Heart right ventricle (tissue), 16 donors: ENCODE measurements at places on chromosomes 4 and X. TPM values are rescaled to one million over a fixed set of nuclear protein-coding genes. Genes with fewer than 3 reads are reported as not detected.

PAK3 gene
- 0.11 TPM for total RNA-seq

GRCh38 chrX:1618689-1619088, 3.8 kb downstream of the ASMT start:
- H3K36me3 ChIP-seq = no peaks in the 10 kb centered on the region
- DNase-seq = no peak
- H3K4me3 ChIP-seq = no peak overlapping the region
- no peaks in the 10 kb centered on the region for H3K4me1 ChIP-seq

DNA sequence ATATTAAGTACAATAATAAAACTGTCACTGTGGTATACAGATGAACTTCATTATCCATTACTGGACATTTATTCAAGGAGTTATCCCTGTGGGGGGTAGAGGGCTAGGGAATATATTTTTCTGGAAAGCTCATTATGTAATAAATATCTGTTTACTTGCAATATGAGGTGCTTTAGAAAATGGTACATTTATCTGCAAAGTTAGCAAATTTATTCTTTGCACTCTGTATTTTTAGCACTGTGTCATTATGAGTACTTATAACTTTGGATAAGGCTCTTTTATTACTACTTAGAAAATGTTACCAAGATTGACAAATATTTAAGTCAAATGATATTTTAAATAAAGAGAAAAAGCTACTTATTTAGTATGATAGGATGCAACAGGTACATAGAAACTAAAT, 37.8 kb downstream of the ANKRD17 start:
- no peak for DNase-seq
- no peak overlapping the region for H3K27ac ChIP-seq
- no peak overlapping the region for H3K4me3 ChIP-seq

GRCh38 chr4:186943411-186943810, 219.8 kb upstream of the FAT1 start:
- H3K4me1 ChIP-seq = peaks cover under 1% of the 10 kb centered on the region
- DNase-seq = no peak
- H3K27ac ChIP-seq = no peak overlapping the region
- H3K27me3 ChIP-seq = no peaks in the 10 kb centered on the region
- no peak overlapping the region for H3K4me3 ChIP-seq

DNA sequence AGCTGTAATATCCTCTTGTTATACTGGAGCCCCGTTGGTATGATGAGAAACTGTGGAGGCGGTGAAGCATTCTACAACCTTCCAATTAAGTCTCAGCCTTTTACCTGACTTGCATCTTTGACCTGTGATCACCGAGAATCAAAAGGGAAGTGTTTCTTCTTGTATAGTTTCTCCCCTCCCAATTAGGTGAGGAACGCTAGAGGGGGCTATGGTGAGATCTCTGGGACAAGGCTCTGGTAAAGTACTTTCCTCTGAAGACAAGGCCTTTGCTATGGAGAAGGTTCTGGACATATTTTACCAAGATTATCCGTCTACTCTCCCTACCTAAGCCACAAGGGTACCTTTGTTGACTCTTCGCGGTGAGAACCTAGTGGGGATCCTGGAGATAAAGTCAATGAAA, 111.3 kb downstream of the CBLL2 start:
- H3K27me3 ChIP-seq = no peaks in the 10 kb centered on the region
- no peaks in the 10 kb centered on the region for H3K4me1 ChIP-seq
- H3K36me3 ChIP-seq = no peaks in the 10 kb centered on the region
- no peak overlapping the region for H3K27ac ChIP-seq
- no peak overlapping the region for H3K4me3 ChIP-seq
- no peak for DNase-seq

- H3K4me1 ChIP-seq = no peaks in the 10 kb centered on the region
- H3K27ac ChIP-seq = no peak overlapping the region
- no peaks in the 10 kb centered on the region for H3K36me3 ChIP-seq
- no peak for DNase-seq
- H3K27me3 ChIP-seq = no peaks in the 10 kb centered on the region
- no peak overlapping the region for H3K4me3 ChIP-seq
Measured at GRCh38 chr4:29213020-29213419, 1507.1 kb upstream of the PCDH7 start.

EMCN gene
- total RNA-seq = 42.1 TPM

DNA sequence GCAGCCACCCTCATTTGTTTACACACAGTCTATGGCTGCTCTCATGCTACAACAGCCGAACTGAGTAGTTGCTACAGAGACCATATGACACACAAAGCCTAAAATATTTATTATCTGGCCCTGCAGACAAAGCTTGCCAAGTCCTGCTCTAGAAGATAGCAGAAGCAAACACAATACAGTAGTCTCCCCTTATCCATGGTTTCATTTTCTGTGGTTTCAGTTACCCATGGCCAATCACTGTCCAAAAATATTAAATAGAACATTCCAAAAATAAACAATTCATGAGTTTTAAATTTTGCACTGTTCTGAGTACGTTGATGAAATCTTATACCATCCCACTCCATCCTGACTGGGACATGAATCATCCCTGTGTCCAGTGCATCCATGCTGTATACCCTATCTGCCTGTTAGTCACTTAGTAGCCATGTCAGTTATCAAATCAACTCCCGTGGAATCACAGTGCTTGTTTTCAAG, 40.2 kb upstream of the ZNF81 start:
- H3K4me3 ChIP-seq = no peak overlapping the region
- H3K36me3 ChIP-seq = no peaks in the 10 kb centered on the region
- H3K4me1 ChIP-seq = no peaks in the 10 kb centered on the region
- peak overlapping the region; percentile 72 for H3K27ac ChIP-seq

LUZP4 gene
- total RNA-seq = not detected

TMEM192 gene
- total RNA-seq = 21.9 TPM

HTN3 gene
- total RNA-seq = not detected

DNA sequence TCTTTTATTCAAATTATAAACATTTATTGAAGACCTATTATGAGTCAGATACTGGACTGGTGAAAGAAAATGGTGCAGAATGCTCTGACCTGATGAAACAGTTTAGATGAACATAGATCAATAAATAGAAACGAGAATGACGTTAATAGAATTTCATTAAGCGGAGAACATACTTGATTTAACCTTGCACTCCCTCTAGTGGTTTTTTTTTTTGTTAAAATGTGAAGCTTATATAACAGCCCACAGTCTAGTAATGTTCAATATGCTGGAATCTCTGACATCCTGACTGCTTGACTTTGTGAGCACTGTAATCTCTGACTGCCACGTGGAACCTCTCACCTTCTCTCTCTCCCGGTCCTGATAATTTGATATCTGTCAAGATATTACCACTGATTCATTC, 32.3 kb downstream of the HDAC8 start:
- no peaks in the 10 kb centered on the region for H3K27me3 ChIP-seq
- peaks cover 10% of the 10 kb centered on the region for H3K4me1 ChIP-seq
- DNase-seq = no peak
- H3K27ac ChIP-seq = no peak overlapping the region
- no peaks in the 10 kb centered on the region for H3K36me3 ChIP-seq

DNA sequence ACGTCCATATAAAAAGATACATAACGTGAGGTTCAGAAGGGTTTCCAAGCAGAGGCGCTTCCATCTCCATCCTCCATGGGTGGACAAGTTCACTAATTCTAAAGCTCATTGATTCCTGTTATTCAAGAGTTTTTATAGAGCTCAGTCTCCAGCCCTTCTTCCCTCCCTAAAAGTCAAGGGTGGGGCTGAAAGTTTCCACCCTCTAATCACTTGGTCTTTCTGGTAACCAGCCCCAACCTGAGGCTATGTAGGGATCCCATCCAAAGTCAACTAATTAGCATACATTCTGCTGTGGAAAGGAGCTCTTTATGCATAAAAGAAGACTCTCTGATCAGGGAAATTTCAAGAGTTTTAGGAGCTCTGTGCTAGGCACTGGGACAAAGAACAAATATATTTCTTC, 46.9 kb upstream of the VEGFC start:
- DNase-seq = no peak
- no peak overlapping the region for H3K4me3 ChIP-seq
- H3K27me3 ChIP-seq = no peaks in the 10 kb centered on the region
- peaks cover 14% of the 10 kb centered on the region for H3K4me1 ChIP-seq
- H3K36me3 ChIP-seq = no peaks in the 10 kb centered on the region
- H3K27ac ChIP-seq = no peak overlapping the region

DNA sequence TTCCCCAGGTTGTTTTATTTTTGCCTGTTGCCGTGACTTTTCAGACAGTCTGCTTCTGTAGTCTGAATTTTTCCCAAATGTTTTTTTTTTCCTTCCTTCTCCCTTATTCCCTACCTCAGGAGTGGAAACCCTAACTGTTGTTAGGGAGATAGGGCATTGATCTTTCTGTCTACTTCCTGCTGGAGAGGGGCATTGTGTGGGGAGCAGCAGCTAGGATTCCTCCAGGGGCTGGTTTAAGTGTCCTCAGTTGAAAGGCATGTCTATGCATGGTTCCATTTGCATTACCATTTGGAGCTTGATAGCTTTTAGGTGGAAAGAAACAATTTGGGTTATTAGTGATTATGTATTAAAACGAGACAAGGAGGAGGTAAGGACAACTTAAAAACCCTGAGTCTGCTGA, 383.9 kb downstream of the DCAF12L2 start:
- H3K27me3 ChIP-seq = no peaks in the 10 kb centered on the region
- no peaks in the 10 kb centered on the region for H3K36me3 ChIP-seq
- no peak for DNase-seq
- H3K27ac ChIP-seq = no peak overlapping the region
- H3K4me1 ChIP-seq = no peaks in the 10 kb centered on the region
- H3K4me3 ChIP-seq = no peak overlapping the region

TMEM255A gene
- 0.33 TPM for total RNA-seq

DNA sequence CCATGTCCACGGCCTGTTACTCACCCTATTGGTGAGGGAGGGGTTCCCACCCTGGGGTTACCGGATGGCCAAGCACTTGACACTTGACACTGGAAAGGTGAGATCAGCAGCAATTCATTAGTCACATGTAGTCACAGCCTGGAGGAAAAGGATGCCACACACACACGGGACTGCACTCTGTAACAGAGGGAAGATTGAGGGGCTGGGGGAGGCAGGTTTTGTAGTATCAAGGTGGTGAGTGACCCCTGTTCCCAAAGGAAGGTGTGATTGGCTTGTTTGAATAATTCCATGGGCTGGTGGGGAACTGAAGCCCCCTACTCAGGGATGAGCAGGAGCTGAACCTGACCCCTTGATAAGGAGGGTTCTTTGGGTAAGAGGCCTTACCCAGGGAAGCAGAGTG, 96.0 kb upstream of the HELT start:
- H3K4me1 ChIP-seq = no peaks in the 10 kb centered on the region
- H3K27ac ChIP-seq = no peak overlapping the region
- H3K27me3 ChIP-seq = no peaks in the 10 kb centered on the region
- no peak overlapping the region for H3K4me3 ChIP-seq

HTN1 gene
- not detected for total RNA-seq

LEF1 gene
- 1.1 TPM for total RNA-seq

DNA sequence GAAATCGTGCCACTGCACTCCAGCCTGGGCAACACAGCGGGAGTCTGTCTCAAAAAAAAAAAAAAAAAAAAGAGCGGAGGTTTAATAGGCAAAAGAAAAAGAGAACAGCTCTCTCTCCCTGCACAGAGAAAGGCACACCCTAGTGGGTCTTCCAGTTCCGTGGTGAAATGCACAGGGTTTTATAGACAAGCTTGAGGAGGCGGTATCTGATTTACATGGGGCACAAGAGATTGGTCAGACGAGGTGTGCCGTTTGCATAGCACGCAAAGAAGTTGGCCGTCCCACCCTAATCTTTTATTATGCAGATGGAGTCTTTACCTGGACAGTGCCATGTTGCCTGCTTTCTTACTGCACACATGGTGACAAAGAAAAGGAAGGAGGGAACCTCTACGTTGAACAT, 33.5 kb upstream of the REST start:
- H3K27ac ChIP-seq = no peak overlapping the region
- H3K36me3 ChIP-seq = no peaks in the 10 kb centered on the region
- H3K4me3 ChIP-seq = no peak overlapping the region

FRG2 gene
- total RNA-seq = not detected

TRIM61 gene
- total RNA-seq = 3.1 TPM

DNA sequence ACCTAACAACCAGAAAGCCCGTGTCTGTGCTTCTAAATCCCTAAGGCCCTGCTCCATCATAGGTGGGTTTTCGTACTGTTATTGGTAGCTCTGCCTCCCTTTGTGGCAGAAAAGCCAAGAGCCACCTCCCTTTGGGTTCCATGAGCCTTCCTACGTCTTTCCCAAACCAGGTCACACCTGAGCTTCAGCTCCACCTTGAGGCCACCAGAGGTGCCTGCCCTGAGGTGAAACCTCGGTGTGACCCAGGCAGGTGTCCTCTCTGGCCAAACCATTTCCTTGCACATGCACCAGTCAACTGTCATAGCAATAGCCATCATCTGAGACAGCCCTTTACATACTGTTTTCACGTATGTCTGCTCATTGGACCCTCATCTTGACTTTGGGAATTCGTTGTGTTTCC, 188.0 kb upstream of the RBPJ start:
- H3K36me3 ChIP-seq = no peaks in the 10 kb centered on the region
- DNase-seq = no peak
- H3K4me1 ChIP-seq = no peaks in the 10 kb centered on the region

DNA sequence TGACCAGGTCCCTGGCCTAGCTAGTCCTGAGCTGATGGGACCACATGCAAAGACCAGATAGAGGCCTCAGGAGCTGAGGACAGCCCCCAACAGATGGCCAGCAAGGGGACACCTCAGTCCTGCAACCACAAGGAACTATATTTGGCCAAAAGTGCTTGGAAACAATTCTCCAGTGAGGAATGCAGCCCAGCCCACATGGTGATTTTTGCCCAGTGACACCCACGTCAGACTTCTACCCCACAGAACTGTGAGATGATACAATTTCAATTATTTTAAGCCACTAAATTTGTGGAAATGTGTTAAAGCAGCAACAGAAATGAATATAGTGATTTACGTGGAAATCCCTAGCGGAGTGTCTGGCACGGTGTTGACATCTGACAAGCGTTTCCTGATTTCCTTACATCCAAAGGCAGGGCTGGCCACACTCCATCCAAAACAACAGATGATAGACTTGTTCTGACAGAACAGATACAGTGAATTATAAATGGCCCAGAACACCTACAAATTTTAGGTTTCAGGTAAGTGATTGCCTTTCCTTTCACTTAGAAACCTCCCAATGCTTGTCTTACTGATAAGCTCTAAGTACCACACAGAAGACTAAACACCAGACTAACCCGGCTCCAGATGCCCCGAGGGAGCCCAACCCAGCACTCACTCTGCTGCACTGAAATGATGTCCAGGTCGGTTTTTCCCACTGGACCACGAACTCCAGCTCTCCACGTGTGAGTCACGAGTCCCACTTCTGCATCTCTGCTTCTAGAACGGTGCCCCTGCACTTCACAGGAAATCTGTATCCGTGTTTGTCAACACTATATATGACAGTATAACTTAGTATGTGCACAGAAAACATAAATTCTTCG, 5.8 kb downstream of the AFAP1 start:
- H3K27ac ChIP-seq = no peak overlapping the region
- H3K4me3 ChIP-seq = no peak overlapping the region
- DNase-seq = no peak
- peaks cover 38% of the 10 kb centered on the region for H3K4me1 ChIP-seq

- no peak overlapping the region for H3K27ac ChIP-seq
- no peak for DNase-seq
- H3K36me3 ChIP-seq = no peaks in the 10 kb centered on the region
- H3K4me1 ChIP-seq = no peaks in the 10 kb centered on the region
- no peak overlapping the region for H3K4me3 ChIP-seq
Measured at GRCh38 chrX:121085612-121086010, 38.2 kb downstream of the GLUD2 start.

GRCh38 chr4:158895797-158896576, 127.2 kb downstream of the FNIP2 start:
- no peak for DNase-seq
- H3K36me3 ChIP-seq = no peaks in the 10 kb centered on the region
- no peaks in the 10 kb centered on the region for H3K27me3 ChIP-seq

- H3K4me3 ChIP-seq = no peak overlapping the region
- no peaks in the 10 kb centered on the region for H3K4me1 ChIP-seq
- no peaks in the 10 kb centered on the region for H3K36me3 ChIP-seq
- H3K27ac ChIP-seq = no peak overlapping the region
- DNase-seq = no peak
- H3K27me3 ChIP-seq = no peaks in the 10 kb centered on the region
Measured at GRCh38 chr4:59457576-59457975, 1742.5 kb upstream of the ADGRL3 start.
